ENCODE measurements at places on chromosomes 16 and 17.
A peak's percentile ranks its signal among the peaks of the same experiment; 100 is the strongest.

GRCh38 chr17:82048571-82048971 is 3.0 kb downstream of the RFNG start:
- DNase-seq, result no peak

DNA sequence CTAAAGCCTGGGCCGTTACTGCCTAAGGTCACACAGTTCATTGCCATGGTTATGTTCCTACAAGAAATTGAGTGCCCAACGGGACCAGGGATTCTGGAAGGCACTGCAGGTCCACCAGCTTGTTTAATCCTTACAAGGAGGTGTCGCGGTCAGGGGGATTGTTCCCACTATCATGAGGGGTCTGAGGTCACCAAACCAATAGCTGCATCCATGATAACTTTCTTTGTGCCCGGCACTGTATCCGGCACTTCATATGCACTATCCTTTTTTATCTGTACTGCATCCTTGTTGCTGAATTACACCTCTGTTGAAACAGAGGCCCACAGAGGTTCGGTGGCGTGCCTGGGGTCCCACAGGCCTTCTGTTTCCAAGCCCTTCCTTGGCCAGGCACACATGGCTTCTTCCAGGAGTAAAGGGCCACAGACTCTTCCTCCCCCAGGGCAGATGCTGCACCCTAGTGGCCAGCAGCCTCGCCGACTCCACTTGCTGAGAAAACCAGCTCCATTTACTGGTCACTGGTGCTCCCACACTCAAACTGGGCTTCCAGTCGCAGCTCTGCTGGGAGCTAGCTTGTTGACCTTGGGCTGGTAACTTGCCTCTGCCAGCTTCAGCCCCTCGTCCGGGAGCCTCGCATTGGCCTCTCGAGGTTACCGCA is 82.0 kb upstream of the PLCG2 start:
- DNase-seq, result peak; percentile 35

GRCh38 chr17:22463110-22463850 is 771.0 kb downstream of the KCNJ18 start:
- DNase-seq, result no peak

DNA sequence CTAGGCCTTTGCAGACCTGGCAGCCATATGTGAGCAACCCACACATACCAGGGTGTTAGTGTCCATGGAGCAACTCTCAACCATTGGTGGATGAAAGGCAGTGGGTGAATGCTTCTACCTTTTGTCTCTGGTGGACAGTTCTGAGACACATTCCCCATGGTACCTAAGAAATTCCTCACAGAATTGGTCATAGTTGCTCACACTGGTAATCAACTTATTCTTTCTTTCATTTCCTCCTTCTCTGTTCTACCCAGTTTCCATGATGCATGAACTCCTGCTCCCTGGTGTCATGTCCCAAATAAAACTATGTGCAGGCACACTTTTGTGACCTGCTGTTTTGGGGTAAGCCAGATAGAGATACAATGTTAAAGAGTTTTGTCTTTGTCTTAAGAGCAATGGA is 33.2 kb upstream of the MPHOSPH6 start:
- no peak for DNase-seq

DNA sequence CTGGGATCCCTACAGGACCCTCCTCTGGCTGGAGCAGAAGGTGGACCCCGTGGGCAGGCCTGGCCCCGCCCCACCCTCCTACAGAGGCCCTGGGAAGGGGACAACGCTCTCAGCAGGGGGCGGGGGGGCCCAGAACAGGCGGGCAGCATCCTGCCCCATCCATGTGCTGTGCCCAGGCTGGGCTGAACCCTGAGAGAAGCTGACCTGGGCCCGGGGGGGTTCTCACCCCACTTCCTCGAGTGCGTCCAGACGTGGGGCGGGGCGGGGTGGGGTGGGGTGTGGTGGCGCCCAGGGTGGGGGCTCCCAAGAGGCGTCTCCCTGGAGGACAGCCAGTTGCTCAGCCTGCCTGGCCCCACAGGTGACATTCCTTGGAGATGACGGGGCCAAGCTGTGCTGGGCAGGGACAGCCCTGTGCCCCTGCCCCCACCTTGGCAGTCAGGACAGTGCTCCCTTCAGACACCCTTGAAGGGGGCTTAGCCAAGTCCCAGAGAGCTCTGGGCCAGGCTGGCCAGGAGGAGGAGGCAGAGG is 390 bp upstream of the UNC13D start:
- no peak for DNase-seq

GRCh38 chr16:18804540-18804939 is 3.2 kb upstream of the ARL6IP1 start:
- DNase-seq, result no peak

DNA sequence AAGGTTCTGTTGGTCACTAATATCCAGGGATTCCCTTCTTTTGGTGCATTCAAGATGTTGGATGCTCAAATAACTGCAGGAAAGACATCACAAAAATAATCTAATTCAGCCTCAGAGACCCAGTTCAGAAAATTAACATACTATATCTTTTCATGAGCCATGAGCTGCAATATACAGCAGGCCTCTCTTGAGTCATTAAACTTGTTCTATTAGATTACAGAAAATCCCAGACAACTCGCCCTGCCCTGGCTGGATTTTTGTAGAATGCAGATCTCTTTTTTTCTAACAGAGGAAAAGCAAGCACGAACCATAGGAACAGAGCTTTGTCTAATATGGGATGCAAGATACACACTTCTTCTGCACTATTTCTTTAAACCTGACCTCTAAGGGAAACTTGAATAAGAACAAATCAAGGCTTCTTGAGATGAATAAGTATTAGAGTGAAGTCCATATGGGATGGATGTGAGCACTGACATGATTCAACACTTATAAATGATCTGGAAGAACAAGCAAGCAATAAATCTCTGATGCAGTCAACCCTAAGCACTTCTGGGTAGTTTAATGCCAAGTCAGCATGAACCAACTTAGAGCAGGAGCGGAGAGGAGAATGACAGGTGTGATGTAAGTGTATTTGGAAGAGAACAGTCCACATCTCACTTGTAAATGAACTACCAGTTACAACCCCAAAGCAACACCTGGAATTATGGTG is 70.7 kb upstream of the GNAO1 start:
- no peak for DNase-seq
